Right cardiac atrium (tissue), 5 donors: ENCODE measurements at places on chromosomes 5 and 9. TPM values are rescaled to one million over a fixed set of nuclear protein-coding genes. Genes with fewer than 3 reads are reported as not detected.

GRCh38 chr9:124890179-124890578 lies 28.2 kb downstream of the ARPC5L start:
- DNase-seq = no peak

- DNase-seq = no peak
Measured at GRCh38 chr5:41559184-41559583, 48.8 kb upstream of the PLCXD3 start.

- no peak for DNase-seq
Measured at GRCh38 chr9:133619791-133620190, 10.6 kb upstream of the FAM163B start.

- DNase-seq = no peak
Measured at GRCh38 chr5:88669371-88670050, 213.5 kb downstream of the MEF2C start.

GRCh38 chr5:72151646-72152045 lies 44.4 kb downstream of the MAP1B start:
- DNase-seq = no peak

Gene TIMD4
- 1.1 TPM for total RNA-seq

- DNase-seq = peak; percentile 37
Measured at GRCh38 chr9:128629852-128630545, 26.6 kb downstream of the DYNC2I2 start.

- peak; percentile 51 for DNase-seq
Measured at GRCh38 chr9:131524665-131525315, 6.3 kb downstream of the UCK1 start.

DNA sequence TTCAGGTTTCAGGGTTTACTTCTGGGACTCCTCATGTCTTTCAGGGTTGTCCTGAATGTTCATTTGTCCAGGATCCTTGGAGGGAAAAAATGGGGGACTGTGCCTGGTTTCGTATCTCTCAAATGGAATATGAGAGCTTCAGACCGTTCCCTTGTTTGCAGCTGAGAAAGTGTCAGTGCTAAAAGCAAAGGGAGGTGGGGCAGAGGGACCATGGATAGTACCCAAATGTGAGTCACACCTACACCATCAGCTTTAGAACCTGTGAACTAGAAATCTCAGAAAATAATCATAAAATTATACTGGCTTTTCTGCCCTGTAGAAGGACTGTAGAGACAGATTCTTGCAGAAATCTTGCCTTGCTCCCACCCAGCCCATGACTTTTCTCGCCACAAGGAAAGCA lies 84.3 kb upstream of the TAF11L2 start:
- no peak for DNase-seq

GRCh38 chr5:138241688-138242571 lies 28.8 kb upstream of the CDC23 start:
- DNase-seq = peak; percentile 71

DNA sequence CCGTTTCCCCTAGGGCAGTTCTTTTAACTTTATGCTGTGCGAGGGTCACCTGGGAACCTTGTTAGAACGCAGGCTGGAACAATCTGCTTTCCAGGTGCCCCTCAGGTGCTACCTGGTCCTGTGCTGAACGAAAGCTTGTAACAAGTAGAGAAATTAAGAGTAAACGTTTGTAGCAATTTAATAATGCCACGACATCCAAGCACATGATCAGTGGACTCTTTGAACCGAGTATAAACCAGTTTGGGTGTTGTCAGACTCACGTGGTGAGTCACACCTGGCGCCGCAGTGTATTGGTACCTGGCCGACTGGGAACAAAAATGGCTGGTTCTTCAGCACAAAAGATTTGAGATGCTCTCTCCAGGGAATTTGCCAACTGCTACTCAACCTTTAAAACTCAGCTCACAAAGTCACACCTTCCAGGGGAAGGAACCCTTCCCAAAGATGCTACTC lies 926 bp upstream of the MYO10 start:
- no peak for DNase-seq

Gene LRRC19
- total RNA-seq = not detected
